ENCODE measurements at places on chromosomes 5 and 9.

GRCh38 chr5:175284806-175285205 lies 159.2 kb downstream of the DRD1 start:
- DNase-seq, result no peak

- no peak for DNase-seq
Observed at GRCh38 chr9:117249799-117250198, 165.1 kb downstream of the ASTN2 start.

- DNase-seq, result no peak
Observed at GRCh38 chr9:33157960-33158842, 8.9 kb downstream of the B4GALT1 start.

GRCh38 chr5:178398901-178399700 lies 166.5 kb upstream of the PHYKPL start:
- DNase-seq, result no peak

DNA sequence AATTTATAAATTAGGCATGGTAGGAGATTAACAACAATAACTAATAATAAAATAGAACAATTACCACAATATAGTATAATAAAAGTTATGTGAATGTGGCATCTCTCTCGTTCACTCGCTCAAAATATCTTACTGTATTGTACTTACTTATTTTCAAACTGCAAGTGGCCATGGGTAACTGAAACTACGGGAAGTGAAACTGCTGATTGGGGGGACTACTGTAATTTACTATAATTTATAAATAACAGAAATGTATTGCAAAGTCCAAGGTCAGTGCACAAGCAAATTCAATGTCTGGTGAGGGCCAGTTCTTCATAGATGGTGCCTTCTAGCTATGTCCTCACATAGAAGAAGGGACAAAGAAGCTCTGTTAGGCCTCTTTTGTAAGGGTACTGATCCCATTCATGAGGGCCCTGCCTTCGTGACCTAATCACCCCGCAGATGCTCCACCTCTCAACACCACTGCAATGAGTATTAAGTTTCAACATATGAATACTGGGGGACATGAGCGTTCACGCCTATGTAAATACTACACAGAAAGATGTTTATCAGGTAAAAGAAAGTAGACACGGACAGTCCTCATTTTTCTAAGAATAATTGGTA lies 39.0 kb downstream of the KCNIP1 start:
- DNase-seq, result no peak

DNA sequence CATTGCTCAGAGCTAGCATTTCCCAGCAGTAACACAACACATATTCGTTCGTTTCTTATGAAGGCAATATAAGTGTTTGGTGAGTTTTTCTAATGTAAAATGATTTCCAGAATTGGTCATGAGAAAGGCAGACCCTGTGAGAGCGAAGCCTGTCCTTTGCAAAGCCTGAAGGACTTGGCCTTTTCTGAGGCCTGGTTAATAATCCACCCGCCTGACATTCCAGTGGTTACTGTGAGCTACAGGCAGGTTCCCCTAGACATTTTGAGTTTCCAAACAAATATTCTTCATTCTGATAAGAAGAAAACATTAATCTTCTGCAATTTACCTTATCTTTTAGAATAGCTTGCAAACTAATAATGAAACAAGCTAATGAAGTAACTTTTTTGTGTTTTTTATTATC lies 38.0 kb downstream of the ADAMTS16 start:
- DNase-seq, result no peak

GRCh38 chr9:86175743-86176456 lies 76.5 kb upstream of the GOLM1 start:
- no peak for DNase-seq

Measured in kidney capillary endothelial cell (primary cell).